ENCODE measurements at places on chromosomes 7 and 10.

DNA sequence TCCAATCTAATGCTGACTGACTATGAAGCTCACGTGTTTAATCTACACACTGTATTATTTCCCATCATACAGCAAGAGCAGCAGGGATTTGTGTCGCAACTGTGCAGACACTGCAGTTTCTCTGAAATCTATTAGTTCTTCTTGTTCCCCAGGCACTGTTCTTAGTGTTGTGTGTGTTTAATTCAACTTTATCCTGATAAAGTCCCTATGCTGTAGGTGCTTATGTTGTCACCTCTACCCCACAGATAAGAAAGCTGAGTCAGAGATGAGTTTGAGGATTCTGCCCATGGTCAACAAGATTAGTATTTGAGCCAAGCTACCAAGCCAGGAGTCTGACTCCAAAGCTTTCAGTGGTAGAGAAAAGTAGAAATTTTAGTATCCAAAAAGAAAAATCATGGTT is 22.5 kb upstream of the EPHB6 start:
- no peak for DNase-seq
- no peaks in the 10 kb centered on the region for H3K36me3 ChIP-seq
- H3K27ac ChIP-seq, result no peak overlapping the region

- DNase-seq, result no peak
- H3K4me1 ChIP-seq, result peaks cover 10% of the 10 kb centered on the region
- no peak overlapping the region for H3K27ac ChIP-seq
- no peak overlapping the region for H3K4me3 ChIP-seq
These were observed 39.7 kb upstream of the EPHB6 start for GRCh38 chr7:142815134-142815533.

DNA sequence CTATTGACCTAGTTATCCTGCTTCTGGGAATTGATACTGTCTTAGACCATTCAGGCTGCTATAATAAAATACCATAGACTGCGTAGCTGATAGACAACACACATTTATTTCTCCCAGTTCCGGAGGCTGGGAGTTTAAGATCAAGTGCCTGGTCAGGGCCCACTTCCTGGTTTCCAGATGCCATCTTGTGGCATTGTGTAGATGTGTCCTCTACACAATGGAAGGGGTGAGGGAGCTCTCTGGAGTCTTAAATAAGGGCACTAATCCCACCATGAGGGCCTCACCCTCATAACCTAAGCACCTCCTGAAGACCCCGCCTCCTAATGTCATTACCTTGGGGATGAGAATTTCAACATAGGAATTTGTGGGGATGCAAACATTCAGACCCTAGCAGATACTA is 62.4 kb downstream of the SLC35B4 start:
- no peak overlapping the region for H3K27ac ChIP-seq
- H3K4me3 ChIP-seq, result no peak overlapping the region
- no peak for DNase-seq
- H3K4me1 ChIP-seq, result no peaks in the 10 kb centered on the region
- no peaks in the 10 kb centered on the region for H3K36me3 ChIP-seq

- no peaks in the 10 kb centered on the region for H3K4me1 ChIP-seq
- H3K27ac ChIP-seq, result no peak overlapping the region
- H3K4me3 ChIP-seq, result no peak overlapping the region
- DNase-seq, result no peak
- no peaks in the 10 kb centered on the region for H3K27me3 ChIP-seq
These were observed 84.9 kb upstream of the ADRB1 start for GRCh38 chr10:113958631-113959382.

Measured in H1 (cell line).